Motor neuron (in vitro differentiated cells): ENCODE measurements at places on chromosomes 3 and 15.

GRCh38 chr15:77023576-77024272 lies 28.8 kb downstream of the PSTPIP1 start:
- ATAC-seq: no peak

GRCh38 chr15:31606194-31606669 lies 279.6 kb downstream of the KLF13 start:
- ATAC-seq: peak; percentile 53

GRCh38 chr3:49717211-49717958 lies 2.1 kb downstream of the AMIGO3 start:
- no peak for ATAC-seq

DNA sequence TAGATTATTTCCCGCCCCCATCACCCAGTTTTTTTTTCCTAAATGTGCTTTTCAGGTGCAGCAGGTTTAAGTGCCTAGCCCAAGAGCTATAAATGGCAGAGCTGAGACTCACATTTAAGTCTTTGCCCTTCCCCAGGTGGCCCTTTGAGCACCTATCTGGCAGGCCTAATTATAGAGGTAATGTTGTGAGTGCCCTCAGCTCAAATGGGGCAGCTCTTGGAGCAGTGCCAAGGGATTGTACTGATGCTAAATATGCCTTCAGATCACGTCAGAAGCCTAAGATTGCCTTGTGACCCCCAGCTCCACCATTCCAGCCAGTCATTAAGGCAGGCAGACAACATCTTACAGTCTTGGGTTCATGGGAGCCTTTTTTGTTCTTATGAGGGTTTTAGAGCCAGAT lies 159.5 kb downstream of the RPLP1 start:
- ATAC-seq: no peak

DNA sequence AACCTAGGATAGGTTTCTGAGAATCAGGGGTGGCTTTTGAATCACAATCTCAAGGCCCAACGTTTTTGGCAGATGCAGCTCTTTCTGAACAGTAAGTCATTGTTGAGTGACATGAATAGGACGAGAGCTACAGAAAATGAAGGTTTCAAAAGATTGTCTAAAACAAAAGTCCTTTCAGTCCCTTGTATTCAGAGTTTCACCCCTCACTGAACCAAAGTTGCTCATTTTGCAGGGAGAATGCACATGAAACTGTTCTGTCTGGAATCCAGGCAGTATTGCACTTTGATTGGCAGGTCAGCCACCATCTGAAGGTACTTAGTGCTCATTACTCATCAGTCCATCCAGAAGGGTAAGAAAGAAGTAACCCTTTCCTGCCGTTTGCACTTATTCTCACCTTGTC lies 24.1 kb upstream of the RASGRP1 start:
- ATAC-seq: peak; percentile 25

DNA sequence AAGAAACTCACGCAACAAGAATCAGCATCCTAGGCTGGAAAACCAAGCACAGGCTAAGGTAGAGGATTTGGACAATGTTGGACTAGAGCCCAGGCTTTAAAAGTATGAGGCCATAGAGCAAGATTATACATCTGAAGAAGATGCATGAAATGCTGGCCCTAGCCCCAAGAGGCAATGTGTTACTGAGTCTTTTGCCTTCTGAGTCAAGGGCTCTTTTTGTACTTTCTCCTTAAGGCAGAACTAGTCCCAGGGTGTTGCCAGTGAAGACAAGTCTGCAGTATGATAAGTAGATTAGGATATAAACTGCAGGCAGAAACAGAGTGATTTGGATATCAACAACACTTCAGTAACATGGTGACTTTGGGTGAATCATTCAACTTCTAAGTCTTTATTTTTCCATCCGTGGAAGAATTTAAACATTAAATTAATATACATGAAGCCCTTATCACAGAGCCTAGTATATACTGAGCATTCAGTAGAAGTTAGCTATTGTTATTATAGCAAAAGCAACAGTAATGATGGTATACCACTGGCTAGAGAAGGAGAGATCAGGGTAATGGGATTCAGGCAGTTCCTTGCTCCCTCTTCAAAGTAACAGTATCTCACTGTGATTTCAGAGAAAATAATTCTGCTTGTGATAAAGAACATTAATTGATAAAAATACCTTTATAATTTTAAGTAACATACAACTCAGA lies 99.9 kb upstream of the MLF1 start:
- ATAC-seq: no peak

DNA sequence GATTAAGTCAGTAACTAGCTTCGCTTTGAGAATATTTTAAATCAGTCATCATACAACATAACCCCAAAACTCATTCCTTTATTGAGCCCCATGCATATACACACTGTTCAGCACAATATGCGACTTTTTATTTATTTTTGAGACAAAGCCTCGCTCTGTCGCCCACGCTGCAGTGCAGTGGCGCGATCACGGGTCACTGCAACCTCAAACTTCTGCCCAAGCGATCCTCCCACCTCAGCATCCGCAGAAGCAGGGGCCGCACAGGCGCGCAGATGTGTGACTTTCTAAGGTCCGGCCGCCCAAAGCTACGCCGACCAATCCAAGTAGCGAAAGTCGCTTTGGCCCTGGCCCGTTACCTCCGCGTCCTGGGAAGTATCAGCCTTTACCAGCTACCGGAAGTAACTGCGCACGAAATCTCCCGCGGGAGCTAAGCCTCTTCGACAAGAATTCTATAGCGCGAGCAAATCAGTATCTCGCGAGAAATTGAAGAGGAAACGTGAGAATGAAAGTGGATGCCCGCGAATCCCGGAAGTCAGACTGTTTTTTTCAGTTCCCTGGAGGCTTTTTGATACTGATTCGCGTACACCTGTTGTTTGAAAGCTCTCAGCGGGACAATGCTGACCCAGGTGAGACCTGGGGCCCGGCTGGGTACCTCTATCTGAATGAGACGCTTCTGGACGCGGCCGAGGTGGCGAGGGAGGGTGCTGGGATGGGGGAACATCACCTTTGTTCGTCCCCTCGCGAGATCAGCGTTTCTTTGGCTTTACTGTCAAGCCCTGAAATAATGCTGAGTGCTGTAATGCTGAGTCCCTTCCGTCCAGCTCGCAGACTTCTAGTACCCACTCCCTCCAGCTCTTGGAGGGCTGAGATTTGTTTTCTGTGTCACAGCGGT lies at the start of the genes DHFR2 and NSUN3:
DHFR2 (minus strand) TSS at position 404 of the 892 bp plus-strand sequence. CDS start 1,405 bp downstream, outside the sequence.
NSUN3 (plus strand) TSS at position 549 of the 892 bp plus-strand sequence; CDS start at position 615, 66 bp downstream.
- ATAC-seq: peak; percentile 96

DNA sequence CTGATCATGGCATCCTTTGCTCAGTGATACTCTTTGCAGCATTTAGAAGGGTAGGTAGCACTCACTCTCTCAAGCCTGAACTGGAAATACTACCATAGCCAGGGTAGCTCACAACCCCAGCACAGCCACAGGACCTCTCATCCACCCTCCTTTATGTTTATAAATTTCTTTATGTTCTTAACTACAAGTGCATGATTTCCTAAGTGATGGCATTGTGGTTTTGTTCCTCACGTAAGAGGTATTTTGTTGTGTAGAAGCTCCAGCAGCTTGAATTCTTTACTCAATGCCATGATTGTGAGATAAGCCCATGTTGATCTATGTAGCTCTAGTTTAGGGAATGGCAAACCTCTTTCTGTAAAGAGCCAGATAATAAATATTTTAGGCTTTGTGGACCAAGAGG lies 7.9 kb upstream of the RTP3 start:
- ATAC-seq: no peak

DNA sequence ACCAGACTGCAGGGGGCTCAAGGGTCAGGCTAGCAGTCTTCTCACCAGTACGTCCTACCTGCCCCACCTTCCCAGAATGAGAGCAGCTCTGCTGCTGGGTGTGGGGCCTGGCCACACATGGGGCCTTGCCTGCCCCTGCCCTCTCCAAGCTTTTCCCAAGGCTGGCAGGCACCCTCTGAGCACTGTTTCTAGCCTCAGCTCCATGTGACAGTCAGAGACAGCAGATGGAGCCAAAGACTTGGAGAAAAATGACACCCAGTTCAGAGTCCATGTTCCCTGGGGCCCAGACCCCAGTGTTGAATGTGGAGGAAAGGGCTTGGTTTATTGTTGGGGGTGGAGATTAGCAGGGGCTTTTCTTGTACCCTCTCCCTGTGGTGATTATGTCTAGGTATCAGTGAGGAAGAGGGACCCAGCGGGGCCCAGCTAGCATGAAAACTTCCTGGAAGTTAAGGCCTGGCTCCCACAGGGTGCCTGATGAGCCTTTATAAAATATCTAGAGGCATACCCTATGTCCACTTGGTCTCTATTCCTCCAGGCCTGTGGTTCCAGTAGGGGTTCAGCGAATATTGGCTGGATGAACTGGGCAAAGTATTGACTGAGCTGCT lies 153.8 kb downstream of the EEFSEC start:
- peak; percentile 52 for ATAC-seq

GRCh38 chr3:38222032-38222634 lies 43.5 kb upstream of the SLC22A13 start:
- ATAC-seq: no peak

DNA sequence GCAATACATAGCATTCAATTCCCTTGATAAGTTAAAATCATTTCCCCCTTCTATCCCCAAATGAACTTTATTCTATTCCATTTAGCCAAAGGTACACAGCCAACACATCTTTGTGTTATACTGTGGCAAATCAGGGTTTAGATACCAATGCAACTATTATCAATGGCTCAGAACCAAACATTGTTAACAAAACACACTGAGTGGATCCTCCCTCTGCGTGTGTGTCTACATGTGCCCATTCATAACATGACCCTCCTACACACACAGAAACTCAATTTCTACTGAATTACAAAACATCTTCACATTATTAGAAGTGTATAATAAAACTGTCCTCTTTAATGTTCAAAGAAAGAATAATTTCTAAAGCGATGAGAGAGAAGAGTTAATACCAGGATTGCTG lies 1.3 kb downstream of the TTBK2 start:
- no peak for ATAC-seq

GRCh38 chr15:100033140-100033857 lies 300.1 kb upstream of the LYSMD4 start:
- ATAC-seq: no peak

GRCh38 chr3:63900459-63900858 lies 11.7 kb downstream of the SCAANT1 start:
- peak; percentile 65 for ATAC-seq

DNA sequence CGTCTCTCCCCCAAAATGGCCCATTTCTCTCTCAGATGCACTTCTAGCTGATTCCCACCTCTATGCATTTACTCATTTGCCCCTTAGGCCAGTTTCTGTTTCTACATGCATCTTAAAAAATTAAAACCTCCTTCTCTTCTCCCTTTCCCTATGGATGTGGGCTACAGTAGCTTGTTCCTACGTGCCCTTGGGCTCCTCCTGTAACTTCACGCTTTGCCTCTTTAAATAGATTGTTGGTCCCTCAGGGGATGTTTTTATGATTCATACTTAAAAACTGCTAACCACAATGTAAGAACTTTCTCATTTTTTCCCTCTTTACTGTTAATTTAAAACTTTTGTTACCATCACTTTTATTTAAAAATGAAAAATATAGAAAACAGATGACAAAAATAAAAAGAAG lies 185.6 kb upstream of the MRPL3 start:
- ATAC-seq: no peak

- ATAC-seq: no peak
Observed at GRCh38 chr15:92579931-92580470, 75.6 kb downstream of the FAM174B start.

- peak; percentile 57 for ATAC-seq
Observed at GRCh38 chr3:185744997-185745843, 79.6 kb downstream of the IGF2BP2 start.

- ATAC-seq: peak; percentile 87
Observed at GRCh38 chr3:128385080-128385832, 81.4 kb downstream of the DNAJB8 start.
